ENCODE measurements at places on chromosomes 1 and 21. TPM values are rescaled to one million over a fixed set of nuclear protein-coding genes. Genes with fewer than 3 reads are reported as not detected.

PCAT6 gene
- 0.55 TPM for polyA plus RNA-seq

ATP13A2 gene
- polyA plus RNA-seq = 27.5 TPM

DNA sequence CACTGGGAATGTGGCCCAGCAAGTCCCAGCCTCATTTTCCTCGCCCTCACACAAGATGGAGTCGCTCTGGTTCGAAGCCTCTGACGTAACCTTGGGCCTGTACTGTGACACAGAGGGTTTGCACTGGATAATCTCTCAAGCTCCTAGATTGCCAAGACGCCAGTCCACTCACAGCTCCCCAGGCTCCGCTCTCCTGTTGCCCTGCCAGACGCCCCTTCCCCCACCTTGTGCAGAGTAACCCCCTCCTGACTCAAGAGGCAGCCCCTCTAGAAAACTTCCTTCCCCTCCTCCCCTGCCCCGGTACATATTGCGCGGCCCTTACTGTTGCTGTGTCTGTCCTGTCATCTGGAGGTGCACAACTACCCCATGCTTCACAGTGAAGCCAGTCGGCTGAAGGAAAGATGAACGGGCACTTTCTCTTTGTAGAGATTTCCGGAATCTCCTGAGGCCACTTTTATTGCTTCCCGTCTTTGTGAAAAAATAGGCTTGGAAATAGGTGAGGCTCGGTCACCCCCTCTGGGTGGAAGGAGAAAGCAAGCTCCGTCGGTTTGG is 981 bp upstream of the KIAA1614 start:
- no peak for DNase-seq

DNA sequence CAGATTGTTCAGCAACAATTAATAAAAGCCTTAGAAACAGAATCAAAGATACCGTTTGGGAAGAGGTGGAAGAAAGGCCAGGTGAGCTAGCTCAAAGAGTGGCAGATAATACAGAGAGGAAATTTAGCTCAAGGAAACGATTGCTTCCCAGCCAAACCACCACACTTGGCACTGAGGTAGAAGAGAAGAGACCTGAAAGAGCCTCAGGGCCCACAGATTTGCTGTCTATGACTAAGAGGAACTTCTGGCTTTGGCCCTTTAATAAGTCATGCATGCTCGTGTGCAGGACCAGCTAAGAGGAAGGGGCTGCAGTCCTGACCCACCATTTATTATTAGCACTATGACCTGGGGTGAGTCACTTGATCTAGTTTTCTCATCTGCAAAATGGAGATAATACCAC is 72.8 kb upstream of the BCL10 start:
- DNase-seq = no peak

GRCh38 chr1:185533596-185533995 is 200.6 kb upstream of the HMCN1 start:
- no peak for DNase-seq

- DNase-seq = no peak
These were observed 51.2 kb downstream of the B3GALT5 start for GRCh38 chr21:39663742-39664492.

GRCh38 chr1:192489748-192490147 is 85.8 kb upstream of the RGS1 start:
- peak; percentile 47 for DNase-seq

GRCh38 chr1:54886724-54887664 is at the start of gene DHCR24:
DHCR24 (minus strand) TSS chr1:54887195; CDS start chr1:54887119, 76 bp downstream.
- peak; percentile 88 for DNase-seq

DNA sequence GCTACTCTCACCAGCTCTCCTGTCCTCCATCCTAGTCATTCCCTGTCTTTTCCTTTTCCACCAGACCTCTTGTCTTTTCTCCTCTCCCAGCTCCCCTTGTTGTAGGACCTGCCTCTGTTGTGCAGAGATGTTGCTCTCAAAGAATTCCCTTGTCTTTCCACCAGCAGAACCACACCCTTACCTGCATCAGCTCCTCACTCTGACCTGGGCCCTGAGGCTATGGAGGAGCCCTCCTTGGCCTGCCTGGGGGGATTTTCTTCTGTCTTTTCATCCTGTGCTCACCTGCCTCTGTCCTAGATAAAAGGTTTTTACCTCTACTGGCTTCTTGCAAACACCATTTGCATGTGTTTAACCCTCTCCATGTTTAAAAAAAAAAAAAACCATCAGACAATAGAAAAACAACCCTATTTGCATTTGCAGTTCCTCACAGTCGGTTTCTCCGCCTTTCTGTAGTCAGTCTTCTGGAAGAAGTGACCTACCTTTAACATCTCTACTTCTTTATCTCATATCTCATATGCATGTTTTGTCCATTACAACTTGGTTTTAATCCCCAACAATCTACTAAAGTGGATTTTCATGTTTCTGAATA is 12.1 kb downstream of the FCRL5 start:
- no peak for DNase-seq

All from heart left ventricle (tissue), 16 donors.